ENCODE measurements at places on chromosomes 2 and 18.

GRCh38 chr2:200618590-200619021 lies 32.8 kb downstream of the AOX1 start:
- DNase-seq: no peak

DNA sequence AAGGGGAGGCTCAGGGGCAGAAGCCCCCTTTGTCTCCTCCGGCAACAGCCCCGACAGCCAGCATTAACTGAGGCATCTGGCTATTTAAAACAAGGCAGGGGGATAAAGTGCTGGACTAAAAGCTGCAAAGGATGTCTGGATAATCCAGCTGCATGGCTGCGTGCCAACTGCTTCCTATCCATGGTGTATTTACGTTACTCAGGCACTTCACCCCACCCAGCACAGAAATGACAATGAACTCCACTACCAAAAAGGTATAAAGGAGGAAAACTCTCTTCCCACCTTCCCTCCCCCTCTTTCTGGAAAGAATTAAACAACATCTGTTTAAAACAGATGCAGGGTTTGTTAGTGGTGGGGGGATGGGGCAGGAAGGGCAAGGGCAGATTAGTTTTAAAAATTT lies 82.5 kb downstream of the SPRED2 start:
- peak; percentile 77 for DNase-seq

DNA sequence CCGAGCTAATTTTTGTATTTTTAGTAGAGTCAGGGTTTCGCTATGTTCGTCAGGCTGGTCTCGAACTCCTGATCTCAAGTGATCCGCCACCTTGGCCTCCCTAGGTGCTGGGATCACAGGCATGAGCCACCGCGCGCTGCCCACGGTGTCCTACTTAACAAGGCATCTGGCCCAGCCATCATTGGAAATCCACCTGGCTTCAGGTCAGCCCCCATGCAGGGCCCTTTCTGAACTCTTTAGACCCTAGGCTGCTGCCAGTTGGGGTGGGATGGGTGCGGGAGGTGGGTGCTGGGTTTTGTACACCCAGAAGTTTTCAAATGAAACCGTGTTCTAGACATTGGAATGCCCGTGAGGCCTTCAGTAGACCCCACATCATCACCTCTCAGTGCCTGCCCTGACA lies 26.6 kb upstream of the NT5DC4 start:
- DNase-seq: no peak

DNA sequence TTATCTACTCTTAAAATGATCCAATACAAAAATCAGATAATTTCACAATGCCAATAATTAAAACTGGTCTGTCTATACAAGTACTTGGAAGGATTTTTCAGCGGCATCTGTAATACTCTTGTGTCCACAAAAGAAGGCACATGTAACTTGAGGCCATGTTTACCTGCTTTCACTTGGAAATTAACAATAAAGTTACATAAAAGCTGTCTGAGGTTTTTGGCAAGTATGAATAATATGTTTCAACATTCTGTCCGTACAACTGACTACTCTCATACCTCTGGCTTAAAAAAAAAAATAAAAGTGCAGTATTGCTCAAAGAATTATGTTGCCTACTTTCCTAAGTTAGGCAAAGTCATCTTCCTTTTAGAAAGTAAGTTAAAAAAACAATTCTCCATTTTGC lies 253.6 kb downstream of the NBAS start:
- no peak for DNase-seq

DNA sequence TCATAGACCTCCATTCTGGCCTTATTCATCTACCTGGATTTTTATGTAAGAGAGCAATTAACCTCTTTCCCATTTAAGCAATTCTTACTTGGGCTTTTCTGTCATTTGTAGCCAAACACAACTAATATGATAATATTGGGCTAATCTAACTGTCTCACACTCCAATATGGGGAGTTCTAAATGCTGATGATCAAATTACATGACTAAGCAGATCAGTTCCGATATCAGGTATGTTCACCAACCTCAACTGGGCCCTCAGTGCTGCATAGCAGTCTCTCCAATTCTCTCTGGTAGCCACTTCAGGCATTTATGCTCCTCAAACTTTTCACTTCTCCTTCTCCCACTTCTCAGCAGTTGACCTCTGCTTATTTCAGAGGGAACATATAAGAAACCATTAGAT lies 61.0 kb upstream of the VPS54 start:
- no peak for DNase-seq

DNA sequence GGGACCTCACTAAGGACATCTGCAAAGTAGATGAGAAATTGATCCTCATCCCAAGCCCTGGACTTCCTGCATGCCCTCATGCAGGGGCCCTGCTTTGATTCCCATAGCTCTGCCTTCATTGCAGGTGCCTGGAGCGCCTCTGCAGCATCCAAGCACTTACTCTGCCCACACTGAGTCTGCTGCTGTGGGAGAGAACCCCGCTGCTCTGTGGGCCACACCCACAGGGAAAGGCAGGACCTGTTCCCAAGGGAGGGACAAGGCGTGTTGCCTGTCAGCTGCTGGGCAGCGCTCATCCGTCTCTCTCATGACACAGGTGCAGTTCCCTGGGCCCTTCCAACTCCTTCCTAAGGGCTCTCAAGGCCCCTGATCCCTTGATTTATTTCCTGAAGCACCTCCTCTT lies 266.8 kb upstream of the SMIM21 start:
- no peak for DNase-seq

- peak; percentile 54 for DNase-seq
Observed at GRCh38 chr18:8121942-8122480, 487.2 kb upstream of the RAB12 start.

DNA sequence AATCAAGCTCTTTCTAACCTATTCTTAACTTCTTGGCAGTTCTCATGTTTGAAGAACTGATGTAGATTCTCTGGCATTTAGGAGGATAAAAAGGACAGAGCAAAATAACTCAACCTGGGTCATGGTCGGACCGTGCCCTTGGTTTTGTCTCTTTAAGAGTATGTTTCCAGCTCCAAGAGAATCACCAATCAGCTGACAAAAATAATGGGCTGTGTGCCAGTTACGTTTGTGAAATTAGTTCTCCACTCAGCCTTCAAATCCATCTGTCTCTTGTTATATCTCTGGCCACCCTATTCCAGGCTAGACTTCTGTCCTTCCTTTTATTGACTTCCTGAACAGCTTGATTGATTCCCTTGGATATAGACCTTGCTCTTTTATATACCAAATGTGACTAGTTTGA lies 225.7 kb downstream of the EPHA4 start:
- no peak for DNase-seq

Measured in SJSA1 (cell line).